ENCODE measurements at places on chromosomes 7 and 10.

- DNase-seq: no peak
Observed at GRCh38 chr7:110531186-110531585, 559.7 kb upstream of the LRRN3 start.

DNA sequence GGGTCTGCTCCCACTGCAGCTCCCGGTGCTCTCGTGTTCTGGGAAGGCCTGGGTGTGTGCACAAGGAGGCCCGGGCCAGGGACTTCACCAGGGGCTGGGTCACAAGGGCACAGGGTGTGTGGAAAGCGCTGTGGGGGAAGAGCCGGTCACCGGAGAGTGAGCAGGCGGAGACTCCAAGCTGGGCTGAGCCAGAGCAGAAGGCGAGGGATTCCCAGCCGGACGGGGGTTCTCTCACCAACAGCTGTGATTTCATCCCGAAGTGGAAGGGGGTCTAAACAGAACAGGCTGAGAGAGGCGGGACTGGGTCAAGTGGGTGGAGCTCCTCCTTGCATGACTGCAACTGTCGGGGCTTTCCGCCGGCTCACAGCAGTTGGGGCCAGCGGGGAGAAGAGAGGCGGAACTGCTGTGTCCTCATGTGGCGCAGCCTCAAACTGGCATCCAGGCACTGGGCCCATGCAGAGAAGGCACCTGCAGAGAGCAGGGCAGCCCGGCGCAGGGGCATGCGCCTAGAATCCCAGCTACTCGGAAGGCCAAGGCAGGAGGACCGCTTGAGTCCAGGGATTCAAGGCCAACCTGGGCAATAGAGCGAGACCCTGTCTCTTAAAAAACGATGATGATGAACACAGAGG, 7.6 kb upstream of the ORAI2 start:
- no peak for DNase-seq

DNA sequence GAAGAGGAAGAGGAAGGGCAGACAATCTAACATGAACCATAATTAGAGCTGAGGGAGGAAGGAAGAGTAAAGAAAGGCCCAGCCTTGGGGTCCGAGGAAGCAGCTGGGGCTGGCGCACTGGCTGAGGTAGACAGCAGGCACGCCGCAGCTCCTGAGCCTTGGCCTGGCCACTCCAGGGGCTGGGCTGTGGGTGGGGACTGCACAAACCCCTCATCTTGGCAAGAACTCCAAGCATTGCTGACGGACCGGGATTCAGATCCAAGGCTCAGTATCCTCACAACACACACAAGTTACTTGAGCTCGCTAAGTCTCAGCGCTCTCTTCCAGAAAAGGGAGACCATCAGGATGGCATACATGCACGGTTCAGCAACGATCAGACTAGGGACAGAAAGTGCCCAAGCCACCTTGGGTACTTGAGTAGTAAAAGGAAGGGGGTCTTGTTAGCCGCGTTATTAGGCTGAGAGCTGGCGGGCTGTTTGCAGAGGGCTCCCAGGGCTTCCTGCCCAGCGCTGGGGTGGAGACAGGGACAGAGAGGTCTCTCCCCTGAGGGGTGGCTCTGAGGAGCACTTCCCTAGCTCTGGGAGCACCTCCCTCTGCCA, 4.5 kb downstream of the TNS3 start:
- DNase-seq: no peak

DNA sequence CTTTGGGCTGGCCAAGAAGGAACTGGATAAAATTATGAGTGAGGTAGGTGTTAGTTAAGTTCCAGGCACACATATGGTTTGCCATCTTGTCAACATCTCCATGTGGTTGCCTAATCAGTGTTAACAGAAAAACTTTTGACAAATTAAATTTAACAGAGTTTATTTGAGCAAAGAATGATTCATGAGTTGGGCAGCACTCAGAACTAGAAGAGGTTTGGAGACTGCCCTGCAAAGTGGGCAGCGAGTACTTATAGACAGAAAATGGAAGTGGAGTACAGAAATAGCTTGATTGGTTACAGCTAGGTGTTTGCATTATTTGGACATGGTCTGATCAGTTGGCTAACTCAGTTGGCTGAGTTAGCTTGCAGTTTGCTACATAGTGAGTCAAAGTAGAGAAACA, 37.5 kb upstream of the AGK start:
- no peak for DNase-seq

- no peak for DNase-seq
Observed at GRCh38 chr10:110174201-110174600, 33.2 kb upstream of the MXI1 start.

DNA sequence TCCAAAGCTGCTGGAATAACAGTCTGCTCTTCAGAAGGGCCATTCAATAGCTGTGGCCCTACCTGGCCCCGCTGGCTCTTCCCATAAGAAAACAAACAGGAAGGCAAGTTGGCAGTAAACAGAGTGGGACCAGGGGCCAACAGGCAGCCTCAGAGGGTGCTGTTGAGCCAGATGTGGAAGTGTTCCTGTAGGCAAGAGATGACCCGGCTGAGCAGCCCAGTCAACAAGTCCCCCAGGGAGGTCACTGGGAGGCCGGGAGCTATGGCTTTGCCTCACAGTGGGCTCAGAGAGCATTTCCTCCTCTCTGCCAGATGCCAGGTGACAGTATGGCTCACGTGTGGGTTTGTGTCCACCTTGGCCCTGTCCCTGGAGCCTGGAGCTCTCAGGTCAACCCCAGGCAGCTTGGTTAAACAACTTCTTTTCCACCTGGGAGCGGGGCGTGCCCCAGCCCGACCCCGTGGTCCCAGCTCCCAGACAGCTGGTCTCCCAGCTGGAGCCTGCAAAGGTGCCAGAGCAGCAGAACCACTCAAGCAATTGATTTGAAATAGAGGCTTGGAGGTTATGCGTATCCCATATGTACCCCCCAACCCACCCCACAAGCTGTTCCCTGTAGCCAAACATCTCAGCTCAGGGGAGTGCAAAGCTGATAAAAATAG, 33.8 kb upstream of the LOXL4 start:
- DNase-seq: no peak

GRCh38 chr10:18450298-18450697, 201.1 kb downstream of the NSUN6 start:
- no peak for DNase-seq

- no peak for DNase-seq
Observed at GRCh38 chr10:7856678-7857077, 38.4 kb downstream of the TAF3 start.

DNA sequence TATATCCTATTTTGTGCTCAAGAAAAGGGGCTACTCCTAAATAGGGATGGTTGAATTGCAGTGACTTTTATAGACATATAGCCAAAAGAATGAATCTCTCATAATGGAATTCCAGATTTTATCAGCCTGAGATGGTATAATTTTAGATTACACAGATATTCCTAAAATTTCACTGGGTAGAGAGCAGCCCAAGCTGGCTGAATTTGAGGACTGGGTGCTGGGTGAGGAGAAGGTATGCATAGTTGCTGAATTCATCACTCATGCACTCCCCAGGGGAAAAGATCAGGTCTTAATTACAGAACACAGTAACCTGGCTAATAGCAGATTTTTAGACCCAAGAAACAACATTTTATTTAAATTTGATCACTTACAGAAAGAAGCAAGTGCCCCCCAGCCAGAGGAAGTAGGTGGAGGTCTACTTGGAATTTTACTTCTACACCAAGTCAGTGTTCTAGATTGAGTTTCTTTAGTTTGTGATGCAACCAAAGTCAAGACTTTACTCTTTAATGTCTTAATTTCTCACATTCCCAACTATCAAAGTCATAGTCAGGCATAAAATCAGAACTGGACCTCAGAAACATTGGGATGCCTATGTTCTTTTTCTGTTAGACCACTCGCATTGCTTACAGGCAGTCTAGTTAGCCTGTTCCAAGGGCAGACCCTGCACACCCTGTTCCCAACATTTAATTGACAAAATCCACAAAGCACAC, 337.4 kb upstream of the PODXL start:
- no peak for DNase-seq

DNA sequence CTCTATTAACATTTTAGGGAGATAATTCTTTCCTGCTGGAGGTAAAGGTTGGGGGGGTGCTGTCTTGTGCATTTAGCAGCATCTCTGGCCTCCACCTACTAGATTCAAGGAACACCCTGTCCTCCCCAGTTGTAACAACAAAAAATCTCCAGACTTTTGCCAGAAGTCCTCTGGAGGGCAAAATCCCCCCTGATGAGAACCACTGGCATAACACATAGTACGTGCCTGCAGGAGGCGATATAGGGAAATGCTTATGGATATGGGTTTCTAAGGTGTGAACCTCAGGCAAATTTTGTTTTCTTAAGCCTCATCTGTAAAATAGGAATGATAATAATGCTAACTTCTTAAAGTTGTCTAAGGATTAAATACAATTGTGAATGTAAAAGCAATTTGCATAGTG, 2.9 kb upstream of the OSBPL3 start:
- no peak for DNase-seq

DNA sequence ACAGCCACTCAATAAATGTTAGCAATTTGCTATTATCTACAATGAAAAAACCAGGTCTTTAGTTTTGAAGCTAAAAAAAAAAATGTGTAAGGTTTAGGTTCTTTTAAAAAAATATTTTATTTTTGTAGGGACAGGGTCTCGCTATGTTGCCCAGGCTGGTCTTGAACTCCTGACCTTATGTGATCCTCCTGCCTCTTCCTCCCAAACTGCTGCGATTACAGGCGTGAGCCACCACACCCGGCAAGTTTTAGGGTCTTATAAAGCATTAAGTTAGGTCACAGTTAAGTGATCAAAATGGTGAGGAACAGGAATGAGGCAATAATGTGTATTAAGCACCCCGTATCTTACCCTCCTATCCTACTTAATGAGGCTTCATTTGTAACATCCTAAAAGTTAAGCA, 774 bp downstream of the SEM1 start:
- DNase-seq: no peak

All from SIG-M5 (cell line).